M059J (cell line): ENCODE measurements at places on chromosomes 7 and 10.

DNA sequence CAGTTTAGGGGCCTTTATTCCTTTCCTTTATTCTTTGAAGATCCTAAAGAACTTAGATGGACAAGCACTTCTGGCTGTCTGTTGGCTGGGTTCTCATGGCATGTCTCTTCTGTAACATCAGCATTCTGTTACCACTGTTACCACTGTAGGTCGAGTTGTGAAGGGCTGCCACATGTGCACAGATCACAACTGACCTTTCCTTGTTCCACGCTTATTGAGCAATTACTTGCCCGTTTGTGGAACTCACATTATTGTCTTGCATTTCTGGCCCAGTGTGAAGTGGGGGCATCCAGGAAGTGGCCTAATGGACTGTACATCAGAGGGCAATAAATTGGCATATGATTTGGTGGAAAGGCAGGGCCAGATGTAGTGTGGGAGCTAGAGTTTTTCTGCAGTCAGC lies 23.7 kb downstream of the GBF1 start:
- DNase-seq, result no peak

DNA sequence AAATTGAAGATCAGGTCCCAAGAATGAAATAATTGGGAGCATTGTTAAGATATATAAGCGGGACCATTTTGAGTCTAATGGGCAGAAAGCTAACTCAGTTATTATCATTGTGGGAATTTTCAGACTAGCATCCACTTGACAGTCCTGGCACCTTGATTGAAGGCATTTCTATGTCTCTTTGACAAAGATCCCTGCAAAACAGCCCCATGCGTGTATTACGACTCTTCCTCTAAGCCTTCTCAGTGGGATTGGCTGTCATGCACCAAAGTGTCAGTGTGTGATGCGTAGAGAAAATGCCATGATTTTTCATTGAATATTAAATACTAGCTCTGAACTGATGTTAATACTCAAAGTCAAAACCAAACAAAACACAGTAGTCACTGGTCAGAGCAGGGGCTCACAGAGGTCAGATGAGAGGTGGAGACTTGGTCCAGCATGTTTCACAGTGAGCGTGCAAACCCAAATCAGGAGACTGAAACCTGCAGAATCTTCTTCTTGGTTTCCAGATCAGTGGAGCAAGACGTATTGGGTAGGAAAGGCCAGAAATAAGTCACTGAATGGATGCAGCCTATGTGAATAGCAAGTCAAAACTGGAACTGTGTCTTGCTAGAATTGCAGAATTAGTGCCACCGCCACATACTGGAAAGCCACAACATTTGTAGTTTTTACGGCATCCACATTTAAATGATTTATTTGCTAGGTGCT lies 303.6 kb upstream of the AKR1E2 start:
- no peak for DNase-seq

DNA sequence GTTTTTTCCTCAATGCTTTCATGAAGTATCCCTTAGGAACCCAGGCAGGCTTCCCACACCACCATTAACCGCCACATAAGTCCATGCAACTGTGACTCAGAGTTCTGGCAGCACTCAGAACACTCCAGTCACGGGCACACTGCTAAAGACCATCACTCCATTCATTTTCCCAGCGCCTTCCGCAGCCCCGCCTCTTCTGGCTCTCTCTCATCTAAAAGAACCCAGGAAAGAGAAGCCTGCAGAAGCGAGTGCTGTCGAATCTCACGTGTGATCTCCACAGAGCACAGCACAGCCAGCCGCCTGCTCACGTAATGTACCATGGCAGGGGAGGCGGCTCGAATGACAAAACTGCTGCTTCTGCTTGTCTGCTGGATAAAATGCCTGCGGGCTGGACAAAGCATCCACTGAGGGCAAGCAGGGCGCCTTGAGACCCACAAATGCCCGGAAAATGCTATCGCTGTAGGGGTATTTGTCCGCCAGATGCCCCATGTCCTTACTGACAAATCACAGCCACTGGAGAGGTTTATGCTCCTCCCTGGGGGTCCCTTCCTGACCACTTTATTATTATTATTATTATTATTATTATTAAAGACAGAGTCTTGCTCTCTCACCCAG lies 1.8 kb downstream of the PSMG3 start:
- peak; percentile 99 for DNase-seq

GRCh38 chr10:3425716-3426115 lies 253.1 kb upstream of the PITRM1 start:
- no peak for DNase-seq

- DNase-seq, result no peak
Observed at GRCh38 chr7:110050785-110051184, 1040.1 kb upstream of the LRRN3 start.

DNA sequence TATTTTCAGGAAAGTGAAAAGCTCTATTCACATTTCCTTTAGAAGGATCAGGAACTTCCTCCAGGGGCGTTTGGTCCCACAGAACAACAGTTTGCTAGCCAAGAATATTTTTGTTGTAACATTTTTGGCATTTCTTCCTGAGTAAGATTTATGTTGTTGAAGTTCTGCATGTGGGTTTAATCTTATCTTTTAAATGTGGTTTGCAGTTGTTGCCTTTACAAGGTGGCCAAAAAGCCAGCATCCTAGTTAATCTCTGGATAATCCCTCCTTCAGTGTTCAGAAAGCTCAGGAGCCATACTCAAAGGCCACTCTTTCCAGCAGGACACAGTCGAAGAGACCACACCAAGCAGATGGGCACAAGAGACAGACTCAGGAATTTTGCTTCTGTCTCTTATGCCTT lies 30.0 kb downstream of the SLC26A4 start:
- DNase-seq, result peak; percentile 69
